ENCODE measurements at places on chromosomes 4 and X.

DNA sequence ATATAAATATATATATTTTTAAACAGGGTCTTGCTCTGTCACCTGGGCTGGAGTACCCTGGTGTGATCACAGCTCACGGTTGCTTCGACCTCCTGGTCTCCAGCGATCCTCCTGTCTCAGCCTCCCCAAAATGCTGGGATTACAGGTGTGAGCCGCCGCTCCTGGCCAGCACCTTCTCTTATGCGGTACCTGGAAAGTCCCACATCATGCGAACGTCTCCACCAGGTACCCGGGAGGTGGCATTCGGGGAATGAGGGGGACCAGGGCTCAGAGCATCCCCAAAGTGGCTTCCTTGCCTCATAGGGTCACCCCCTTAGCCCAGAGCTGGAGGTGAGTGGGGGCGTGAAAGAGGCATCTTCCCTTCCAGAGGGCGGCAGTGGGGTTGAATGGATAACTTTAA is 84.0 kb upstream of the PPP2R3B start:
- no peak for DNase-seq

DNA sequence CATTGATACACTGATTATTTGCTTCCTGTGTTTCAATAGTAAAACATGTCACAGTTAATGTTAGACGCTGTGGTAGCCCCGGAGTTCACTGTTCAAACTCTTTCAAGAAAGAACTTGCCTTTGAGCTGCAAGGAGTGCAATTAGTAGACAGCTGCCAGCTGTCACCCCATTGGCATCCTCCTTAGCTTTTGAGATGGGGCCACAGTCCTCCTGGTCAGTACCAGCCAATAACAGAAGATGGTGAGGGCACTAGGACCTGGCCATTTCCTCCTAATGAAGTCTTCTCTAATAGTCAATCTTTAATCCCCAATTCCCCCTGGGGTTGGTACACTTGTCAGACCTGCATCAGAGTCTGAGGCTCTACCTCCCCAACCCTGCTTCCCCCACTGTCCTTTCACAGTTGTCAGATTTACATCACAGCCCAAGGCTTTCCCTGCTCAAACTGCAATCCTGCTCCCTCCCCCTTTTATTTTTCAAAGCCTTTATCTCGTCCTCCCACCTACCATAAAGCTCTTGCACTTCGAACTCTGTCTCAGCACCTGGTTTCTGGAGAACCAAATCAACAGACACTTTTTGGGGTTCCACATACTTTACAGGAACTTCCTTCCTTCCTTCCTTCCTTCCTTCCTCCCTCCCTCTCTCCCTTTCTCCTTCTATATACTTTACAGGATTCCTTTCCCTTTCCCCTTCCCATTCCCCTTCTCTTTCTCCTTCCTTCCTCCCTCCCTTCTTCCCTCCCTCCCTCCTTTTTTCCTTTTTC is 182.0 kb downstream of the RASL11B start:
- no peak for DNase-seq

GRCh38 chrX:19625612-19626011 is 110.3 kb upstream of the MAP3K15 start:
- no peak for DNase-seq

DNA sequence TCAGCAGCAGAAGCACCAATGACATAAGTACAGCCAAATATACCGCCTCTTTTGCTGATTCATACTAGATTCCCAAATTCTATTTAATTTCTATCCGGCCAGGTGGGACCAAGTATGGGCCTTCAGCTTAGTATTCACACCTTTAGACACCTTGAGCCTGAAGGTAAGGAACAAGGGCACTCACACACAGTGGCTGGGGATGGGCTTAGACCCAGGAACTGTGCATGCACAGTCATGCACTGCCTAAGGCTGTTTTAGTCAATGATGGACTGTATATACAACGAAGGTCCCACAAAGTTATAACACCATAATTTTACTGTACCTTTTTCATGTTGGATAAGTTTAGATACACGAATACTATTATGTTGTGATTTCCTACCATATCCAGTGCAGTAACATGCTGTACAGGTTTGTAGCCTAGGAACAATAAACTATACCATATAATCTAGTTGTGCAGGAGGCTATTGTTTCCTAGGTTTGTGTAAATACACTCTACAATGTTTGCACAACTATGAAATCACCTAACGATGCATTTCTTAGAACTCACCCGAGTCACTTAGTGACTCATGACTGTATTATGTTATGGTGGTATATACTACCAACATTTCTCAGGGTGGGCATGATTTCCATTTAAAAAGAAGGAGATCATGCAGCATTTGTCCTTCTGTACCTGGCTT is 9.7 kb upstream of the CLNK start:
- no peak for DNase-seq

DNA sequence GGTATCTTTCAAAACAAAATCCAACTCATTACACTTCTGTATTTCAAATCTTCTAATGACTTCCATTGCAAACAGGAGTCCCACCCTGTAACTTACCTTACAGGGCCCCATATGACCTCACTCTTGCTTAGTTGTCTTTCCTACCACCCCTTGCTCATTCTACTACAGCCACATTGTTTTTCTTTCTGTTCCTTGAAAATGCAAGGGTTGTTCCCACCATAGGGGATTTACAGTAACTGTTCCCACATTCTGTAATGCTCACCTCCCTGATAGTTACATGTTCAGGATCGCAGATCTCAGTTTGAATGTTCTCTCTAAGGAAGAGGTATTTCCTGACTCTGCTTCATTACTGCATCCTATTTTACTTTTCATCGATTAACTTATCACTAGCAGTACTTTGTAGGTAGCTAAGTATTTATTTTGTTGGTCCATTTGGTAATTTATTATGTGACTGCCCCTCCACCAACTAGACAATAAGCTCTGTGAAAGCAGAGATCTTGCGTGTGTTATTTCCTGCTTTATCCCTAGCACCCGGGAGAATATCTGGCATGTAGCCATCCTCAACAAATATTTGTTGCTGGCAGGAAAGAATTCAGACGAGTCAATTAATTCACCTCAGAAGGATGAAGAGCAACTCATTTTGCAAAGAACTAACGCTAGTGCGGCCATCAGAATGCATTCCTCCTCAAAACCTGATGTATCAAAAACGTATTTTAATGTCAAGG is 21.4 kb downstream of the MAOB start:
- no peak for DNase-seq

GRCh38 chrX:137032341-137032694 is 1.5 kb downstream of the GPR101 start:
- no peak for DNase-seq

GRCh38 chr4:73964862-73965611 is 16.8 kb downstream of the PF4 start:
- DNase-seq, result no peak

- DNase-seq, result no peak
These were observed 150.1 kb downstream of the SLC7A11 start for GRCh38 chr4:138092060-138092459.

DNA sequence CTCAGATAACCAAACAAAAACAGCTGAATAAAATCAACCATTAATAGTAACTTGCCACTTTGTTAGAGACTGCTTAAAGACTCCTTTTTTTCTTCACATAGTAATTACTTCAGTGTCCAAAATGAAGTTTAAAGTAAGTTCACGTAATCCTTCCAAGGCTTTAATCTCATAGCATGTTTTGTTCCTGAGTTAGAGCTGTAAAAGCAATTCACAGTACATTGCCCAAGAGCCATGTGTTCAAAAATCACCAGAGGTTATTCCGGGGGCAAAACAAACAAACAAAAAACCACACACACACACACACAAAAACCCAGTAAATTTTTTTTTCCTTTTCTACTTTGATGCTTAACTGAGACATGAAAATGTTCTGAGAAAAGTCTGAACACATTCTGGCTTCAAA is 6.1 kb downstream of the GPR82 start:
- DNase-seq, result no peak

DNA sequence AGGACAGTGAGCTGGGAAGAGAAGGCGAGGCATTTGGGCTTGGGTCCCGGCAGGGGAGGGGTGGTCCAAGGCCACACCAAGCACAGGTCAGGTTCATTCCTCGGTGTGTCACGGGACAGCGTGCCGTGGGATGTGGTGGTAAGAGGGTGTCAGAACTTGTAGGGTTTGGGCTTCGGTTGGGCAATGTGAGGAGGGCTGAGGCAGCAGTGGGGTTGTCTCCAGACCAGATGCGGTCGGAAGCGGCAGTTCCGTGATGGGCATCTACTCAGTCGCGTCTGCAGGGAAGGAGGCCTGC is 22.1 kb downstream of the ADRA2C start:
- DNase-seq, result no peak

DNA sequence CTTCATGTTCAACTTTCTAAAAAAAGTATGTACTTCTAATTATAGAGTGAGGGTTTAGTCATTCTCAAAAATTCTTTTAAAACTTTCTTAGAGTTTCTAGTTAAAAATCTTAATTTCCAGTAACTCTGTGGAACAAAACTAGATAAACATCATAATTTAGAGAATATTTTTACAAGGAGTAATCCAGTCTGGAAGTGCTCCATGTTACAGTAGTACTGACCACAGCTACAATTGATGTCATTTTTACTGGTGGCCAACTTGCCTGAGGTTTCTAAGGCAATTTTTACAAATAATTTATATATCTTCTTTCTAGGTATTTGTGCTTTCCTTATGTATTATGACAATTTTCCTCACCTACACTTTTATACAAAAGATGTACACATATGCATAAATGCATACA is 490.4 kb downstream of the CENPC start:
- no peak for DNase-seq

DNA sequence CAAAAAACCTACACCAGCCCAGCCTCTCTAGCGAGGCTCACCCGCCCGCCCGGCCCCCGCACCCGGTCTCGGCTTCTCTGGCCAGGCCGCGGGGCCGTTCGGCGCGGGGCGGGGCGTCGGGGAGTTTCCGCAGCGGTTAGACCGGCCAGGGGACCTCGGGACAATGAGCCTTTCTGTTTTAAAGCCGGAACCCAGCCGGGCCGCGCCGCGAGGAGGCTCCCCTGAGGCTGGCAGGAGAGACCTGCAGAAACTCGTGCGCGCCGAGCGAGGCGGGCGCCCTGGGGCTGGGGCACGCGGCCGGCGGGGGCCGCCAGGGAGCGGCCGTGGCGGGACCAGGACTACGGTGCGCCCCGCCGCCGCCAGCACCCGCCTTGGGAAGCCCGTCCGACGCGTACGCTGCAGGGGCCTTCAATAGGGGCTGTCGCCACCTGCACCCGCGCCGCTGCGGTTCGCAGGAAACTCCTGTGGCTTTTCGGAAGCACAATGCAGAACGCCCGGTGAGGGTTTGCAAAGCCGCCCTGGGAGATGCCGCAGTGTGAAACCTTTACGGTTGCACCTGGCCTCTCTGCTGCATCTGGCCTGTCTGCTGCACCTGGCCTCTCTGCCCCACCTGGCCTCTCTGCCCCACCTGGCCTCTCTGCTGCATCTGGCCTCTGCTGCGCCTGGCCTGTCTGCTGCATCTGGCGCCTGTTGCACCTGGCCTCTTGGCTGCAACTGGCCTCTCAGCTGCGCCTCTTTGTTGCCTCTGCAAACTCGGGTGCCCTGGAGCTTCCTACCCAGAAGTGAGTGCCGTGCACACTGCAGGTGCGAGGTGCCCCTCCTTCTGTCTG is 63.9 kb downstream of the TRAPPC11 start:
- peak; percentile 19 for DNase-seq

GRCh38 chr4:60944060-60944459 is 256.1 kb upstream of the ADGRL3 start:
- DNase-seq, result no peak

GRCh38 chr4:133154725-133155124 is 5.6 kb downstream of the PCDH10 start:
- no peak for DNase-seq

DNA sequence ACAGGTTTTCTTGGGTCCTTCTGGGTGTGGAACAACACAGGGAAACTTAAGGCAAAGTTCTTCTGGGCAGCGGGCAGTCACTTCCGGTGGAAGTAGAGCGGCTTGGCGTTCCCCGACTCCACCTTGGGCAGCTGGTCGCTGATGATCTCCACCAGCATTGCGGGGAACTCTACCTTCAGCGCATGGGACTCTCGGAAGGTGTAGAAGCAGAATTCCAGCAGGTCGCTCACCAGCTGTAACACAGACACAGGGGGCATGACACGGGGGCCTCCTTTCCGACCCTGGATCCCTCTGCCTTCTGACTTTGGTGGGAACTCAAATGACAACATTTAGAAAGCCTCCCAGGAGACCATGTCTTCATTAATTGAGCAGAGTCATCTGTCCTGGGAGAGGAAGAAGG is 349.4 kb downstream of the ARHGAP10 start:
- DNase-seq, result no peak

DNA sequence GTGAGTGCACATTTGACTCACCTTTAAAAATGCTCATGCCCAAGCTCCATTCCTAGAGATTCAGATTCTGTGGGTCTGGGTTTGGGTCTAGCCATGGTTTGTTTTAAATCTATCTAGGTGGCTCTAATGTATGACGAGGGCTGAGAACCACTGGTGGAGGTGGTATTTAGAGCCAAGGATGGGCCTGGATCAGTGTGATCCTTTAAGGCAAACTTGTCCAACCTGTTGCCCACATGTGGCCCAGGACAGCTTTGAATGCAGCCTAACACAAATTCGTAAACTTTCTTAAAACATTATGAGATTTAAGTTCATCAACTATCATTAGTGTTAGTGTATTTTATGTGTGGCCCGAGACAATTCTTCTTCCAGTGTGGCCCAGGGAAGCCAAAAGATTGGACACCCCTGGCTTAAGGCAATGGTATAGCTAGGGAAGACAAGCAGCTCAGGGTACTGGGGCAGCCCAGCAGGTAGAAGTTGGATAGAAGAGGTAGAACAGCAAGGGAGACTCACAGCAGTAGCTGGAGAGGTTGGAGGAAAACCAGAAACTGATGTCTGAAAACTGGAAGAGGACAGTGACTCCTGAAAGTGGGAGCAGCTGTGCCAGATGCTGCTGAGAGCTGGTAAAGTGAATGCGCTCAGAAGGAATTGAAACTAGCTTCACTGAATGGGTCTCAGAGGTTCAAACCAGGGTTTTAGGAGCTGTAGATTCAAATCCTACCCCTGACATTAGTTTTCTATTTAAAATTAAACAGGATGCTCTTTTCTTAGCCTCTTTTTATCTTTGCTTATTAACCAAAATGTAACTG is 18.2 kb downstream of the ADD1 start:
- no peak for DNase-seq

GRCh38 chr4:1081689-1082040 is 31.7 kb downstream of the RNF212 start:
- DNase-seq, result no peak

GRCh38 chrX:23871905-23872546 is 35.7 kb downstream of the APOO start:
- DNase-seq, result no peak

GRCh38 chr4:60729194-60729593 is 470.9 kb upstream of the ADGRL3 start:
- DNase-seq, result no peak

- DNase-seq, result no peak
These were observed 55.4 kb upstream of the ESX1 start for GRCh38 chrX:104310090-104310489.

GRCh38 chr4:41303372-41304118 is 46.8 kb downstream of the UCHL1 start:
- no peak for DNase-seq

GRCh38 chr4:8830611-8831200 is 40.9 kb downstream of the HMX1 start:
- DNase-seq, result no peak

GRCh38 chr4:94407846-94408245 is 43.9 kb upstream of the PDLIM5 start:
- no peak for DNase-seq
